ENCODE measurements at places on chromosomes 5 and 9. TPM values are rescaled to one million over a fixed set of nuclear protein-coding genes. Genes with fewer than 3 reads are reported as not detected.

GRCh38 chr5:14925326-14925725, 53.7 kb upstream of the ANKH start:
- no peak for DNase-seq
- no peaks in the 10 kb centered on the region for H3K27me3 ChIP-seq
- peaks cover 15% of the 10 kb centered on the region for H3K4me1 ChIP-seq
- H3K36me3 ChIP-seq = no peaks in the 10 kb centered on the region

DNA sequence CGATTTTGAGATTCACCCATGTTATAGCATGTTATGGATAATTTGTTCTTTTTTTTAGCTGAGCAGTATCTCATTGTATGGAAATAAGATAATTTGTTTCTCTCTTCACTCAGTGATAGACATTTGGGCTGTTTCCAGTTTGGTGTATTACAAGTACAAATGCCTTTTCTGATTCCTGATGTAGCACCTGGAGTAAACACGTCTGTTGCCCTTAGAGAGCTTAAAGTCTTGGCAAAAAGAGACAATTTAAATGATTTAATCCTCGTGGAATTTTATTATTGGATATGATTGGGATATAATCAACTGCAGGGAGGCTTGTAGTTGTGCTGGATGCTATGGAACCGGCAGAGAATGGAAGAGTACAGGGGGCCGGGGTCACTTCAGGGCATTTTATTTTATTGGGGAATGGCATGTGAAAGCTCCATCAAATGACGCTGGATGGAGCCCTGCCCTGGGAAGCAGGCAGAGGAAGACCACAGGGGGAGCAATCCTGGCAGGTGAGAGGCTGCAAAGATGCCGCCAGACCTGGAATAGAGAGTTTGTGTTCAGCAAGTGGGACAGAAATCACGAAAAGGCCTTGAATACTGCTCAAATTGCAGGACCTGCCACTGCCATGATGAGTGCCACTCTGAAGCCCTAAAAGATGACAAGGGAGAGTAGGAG, 31.0 kb upstream of the TGFBI start:
- no peaks in the 10 kb centered on the region for H3K4me1 ChIP-seq
- no peaks in the 10 kb centered on the region for H3K36me3 ChIP-seq
- H3K4me3 ChIP-seq = no peak overlapping the region
- no peaks in the 10 kb centered on the region for H3K27me3 ChIP-seq
- no peak overlapping the region for H3K27ac ChIP-seq

- no peak overlapping the region for H3K27ac ChIP-seq
- no peak for DNase-seq
- H3K27me3 ChIP-seq = no peaks in the 10 kb centered on the region
- no peak overlapping the region for H3K4me3 ChIP-seq
- no peaks in the 10 kb centered on the region for H3K4me1 ChIP-seq
- peaks cover 18% of the 10 kb centered on the region for H3K36me3 ChIP-seq
Observed at GRCh38 chr9:128259156-128259555, 16.7 kb downstream of the GOLGA2 start.

DNA sequence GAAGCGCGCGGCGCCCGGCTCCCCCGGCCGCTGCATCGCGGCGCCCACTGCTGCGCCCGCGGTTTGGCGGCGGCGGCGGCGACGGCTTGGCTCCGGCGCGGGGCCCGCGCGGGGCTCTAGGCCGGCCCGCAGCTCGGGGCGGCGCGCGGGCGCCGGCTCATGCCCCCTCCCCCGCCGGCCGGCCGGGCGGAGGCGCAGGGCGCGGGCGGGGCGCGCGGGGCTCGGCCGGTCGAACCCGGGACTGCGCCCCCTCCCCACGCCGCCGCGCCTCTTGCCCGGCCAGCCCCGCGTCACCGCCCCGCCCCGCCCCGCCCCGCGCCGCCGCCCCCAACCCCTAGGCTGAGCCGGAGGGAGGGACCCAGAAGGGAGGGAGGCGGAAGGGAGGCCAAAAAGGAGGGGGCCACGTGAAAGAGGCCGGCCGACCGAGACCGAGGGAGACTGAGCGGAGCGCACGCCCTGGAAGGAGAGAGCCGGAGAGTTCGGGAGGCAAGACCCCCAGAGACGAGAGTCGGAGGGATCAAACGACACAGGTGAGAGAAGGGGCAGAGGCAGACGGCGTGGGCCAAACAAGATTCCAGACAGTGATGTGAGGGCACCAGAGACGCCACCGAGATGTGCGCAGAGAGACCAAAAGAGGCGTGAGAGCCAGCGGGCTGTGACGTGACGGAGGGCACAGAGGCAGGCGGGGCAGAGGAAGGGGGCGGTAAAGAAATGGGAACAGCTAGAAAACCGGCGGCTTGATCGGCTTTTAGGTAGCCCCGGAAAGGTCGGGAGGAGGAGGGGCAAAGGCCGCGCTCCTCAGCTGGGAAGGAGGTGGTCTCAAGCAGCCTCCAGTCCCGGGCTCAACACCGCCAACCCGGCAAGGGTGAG, at the start of gene BARX1:
BARX1 (minus strand) TSS at position 245 of the 870 bp plus-strand sequence; CDS start at position 36, 209 bp downstream.
- no peak within 1 kb of the TSS for H3K4me3 ChIP-seq
- H3K36me3 ChIP-seq = no peaks in the 10 kb centered on the region
- no peak within 1 kb of the TSS for H3K27ac ChIP-seq

DNA sequence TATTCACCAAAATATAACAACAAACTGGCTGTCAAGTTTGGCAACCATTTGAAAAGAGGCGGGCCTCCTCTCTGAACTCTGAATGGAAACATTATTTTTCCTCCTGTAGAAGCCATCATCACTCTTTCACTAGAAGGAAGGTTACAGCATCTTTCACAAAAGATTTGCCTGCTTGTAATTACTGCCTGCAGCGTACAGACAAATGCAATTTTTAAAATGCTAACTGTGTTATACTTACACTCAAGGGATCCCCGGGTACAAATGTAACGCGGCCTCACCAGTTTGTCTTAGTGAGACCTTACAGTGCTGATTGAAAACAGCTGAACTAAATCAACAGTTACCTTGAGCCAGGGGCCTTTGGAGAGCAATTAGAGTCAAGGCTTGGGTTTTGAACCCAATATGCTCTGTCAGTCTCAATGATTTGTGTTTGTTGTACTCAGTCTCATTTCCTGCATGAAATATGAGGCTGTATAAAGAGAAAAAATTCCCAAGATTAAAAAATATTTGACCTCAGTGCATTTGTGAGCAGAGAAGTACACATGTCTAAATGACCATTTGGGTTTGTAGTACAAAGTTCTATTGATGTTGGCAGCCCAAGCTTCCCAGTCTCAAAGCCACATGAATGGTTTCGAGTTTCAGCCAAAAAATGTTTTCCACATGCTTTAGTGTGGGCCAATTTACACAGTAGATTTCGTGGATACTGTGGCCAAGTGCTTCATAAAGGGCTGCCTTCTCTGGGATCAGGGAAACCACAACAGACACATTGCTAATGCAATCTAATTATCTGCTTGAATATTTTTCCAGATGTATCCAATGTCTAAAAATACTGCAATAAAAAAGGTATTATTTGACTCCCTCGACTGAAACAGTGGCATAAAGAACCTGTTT, 500.0 kb downstream of the SPATA31D1 start:
- no peaks in the 10 kb centered on the region for H3K4me1 ChIP-seq
- DNase-seq = no peak
- no peak overlapping the region for H3K27ac ChIP-seq
- no peaks in the 10 kb centered on the region for H3K27me3 ChIP-seq

DNA sequence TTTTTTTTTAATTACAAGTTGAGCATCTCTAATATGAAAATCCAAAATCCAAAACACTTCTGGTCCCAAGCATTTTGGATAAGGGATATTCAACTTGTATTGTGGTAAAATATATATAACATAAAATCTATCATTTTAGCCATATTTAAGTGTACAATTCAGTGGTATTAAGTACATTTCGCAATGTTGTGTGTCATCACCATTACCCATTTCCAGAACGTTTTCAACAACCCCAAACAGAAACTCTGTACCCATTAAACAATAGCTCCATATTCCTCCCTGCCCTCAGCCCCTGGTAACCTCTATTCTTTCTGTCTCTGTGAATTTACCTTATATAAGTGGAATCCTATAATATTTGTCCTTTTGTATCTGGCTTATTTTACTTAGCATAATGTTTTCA, 24.9 kb downstream of the TICAM2 start:
- no peak for DNase-seq
- H3K4me1 ChIP-seq = no peaks in the 10 kb centered on the region
- no peaks in the 10 kb centered on the region for H3K36me3 ChIP-seq
- H3K27me3 ChIP-seq = no peaks in the 10 kb centered on the region
- H3K27ac ChIP-seq = no peak overlapping the region
- no peak overlapping the region for H3K4me3 ChIP-seq

- H3K27me3 ChIP-seq = no peaks in the 10 kb centered on the region
- peaks cover 63% of the 10 kb centered on the region for H3K4me1 ChIP-seq
- peaks cover 15% of the 10 kb centered on the region for H3K36me3 ChIP-seq
- DNase-seq = no peak
- H3K4me3 ChIP-seq = no peak overlapping the region
Observed at GRCh38 chr9:114921171-114921570, 9.2 kb downstream of the TNFSF8 start.

- H3K4me1 ChIP-seq = peaks cover 10% of the 10 kb centered on the region
- H3K27ac ChIP-seq = no peak overlapping the region
- no peaks in the 10 kb centered on the region for H3K27me3 ChIP-seq
- DNase-seq = no peak
- H3K36me3 ChIP-seq = no peaks in the 10 kb centered on the region
Observed at GRCh38 chr5:40428126-40428525, 251.6 kb upstream of the PTGER4 start.

DNA sequence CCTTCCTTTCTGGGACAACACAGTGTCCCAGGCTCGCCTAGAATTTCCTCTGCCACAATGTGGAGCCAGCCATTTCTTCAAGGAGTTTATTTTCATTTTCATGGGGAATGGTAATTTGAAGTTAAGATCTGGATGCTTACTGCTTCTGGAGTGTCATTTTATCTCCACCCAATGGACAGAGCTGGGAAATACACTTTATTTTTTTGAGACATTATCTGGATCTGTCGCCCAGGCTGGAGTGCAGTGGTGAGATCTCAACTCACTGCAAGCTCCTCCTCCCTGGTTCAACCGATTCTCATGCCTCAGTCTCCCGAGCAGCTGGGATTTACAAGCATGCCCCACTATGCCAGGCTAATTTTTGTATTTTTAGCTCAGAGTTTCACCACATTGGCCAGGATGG, 12.7 kb upstream of the THG1L start:
- H3K27me3 ChIP-seq = no peaks in the 10 kb centered on the region
- no peak overlapping the region for H3K4me3 ChIP-seq
- DNase-seq = no peak
- H3K36me3 ChIP-seq = no peaks in the 10 kb centered on the region
- H3K4me1 ChIP-seq = peaks cover 12% of the 10 kb centered on the region

GRCh38 chr5:57720656-57721055, 238.0 kb upstream of the ACTBL2 start:
- no peak overlapping the region for H3K4me3 ChIP-seq
- no peaks in the 10 kb centered on the region for H3K4me1 ChIP-seq
- H3K27me3 ChIP-seq = no peaks in the 10 kb centered on the region
- DNase-seq = no peak
- no peak overlapping the region for H3K27ac ChIP-seq

The SPATA31C1 gene
- not detected for total RNA-seq

The CA9 gene
- total RNA-seq = not detected

The TLX3 gene
- total RNA-seq = not detected
